ENCODE measurements at places on chromosomes 13 and 19. TPM values are rescaled to one million over a fixed set of nuclear protein-coding genes. Genes with fewer than 3 reads are reported as not detected.

- peak; percentile 75 for DNase-seq
Observed at GRCh38 chr19:18194554-18195238, 1.7 kb downstream of the MPV17L2 start.

DNA sequence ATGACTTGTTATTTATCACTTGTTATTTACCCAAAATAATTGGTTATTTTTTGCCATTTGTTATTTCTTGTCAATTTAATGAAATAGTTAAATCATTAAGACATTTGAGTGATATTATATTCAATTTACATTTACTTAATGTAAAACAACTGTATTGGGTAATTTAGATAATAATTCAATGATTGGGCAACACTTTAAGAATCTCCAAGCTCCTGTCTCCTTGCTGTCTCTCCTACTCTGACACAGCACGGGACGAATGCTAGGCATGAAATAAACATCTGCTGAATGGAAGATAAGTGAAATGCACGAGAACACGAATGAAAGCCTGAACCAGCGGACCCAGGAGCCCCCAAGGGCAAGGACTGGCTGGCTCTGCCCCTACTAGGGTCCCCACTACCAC, 5.7 kb upstream of the PPP6R1 start:
- DNase-seq, result no peak

GRCh38 chr19:7346488-7346971, 2.2 kb upstream of the ARHGEF18 start:
- no peak for DNase-seq

GRCh38 chr19:10137751-10138682, 18.3 kb upstream of the EIF3G start:
- DNase-seq, result no peak

GRCh38 chr19:2012941-2013682, 2.4 kb downstream of the BTBD2 start:
- DNase-seq, result no peak

- DNase-seq, result no peak
Observed at GRCh38 chr13:58953638-58954037, 1210.1 kb downstream of the DIAPH3 start.

- DNase-seq, result no peak
Observed at GRCh38 chr13:84296401-84296800, 414.1 kb upstream of the SLITRK1 start.

TUBB4A gene
- total RNA-seq, result 7.4 TPM

DNA sequence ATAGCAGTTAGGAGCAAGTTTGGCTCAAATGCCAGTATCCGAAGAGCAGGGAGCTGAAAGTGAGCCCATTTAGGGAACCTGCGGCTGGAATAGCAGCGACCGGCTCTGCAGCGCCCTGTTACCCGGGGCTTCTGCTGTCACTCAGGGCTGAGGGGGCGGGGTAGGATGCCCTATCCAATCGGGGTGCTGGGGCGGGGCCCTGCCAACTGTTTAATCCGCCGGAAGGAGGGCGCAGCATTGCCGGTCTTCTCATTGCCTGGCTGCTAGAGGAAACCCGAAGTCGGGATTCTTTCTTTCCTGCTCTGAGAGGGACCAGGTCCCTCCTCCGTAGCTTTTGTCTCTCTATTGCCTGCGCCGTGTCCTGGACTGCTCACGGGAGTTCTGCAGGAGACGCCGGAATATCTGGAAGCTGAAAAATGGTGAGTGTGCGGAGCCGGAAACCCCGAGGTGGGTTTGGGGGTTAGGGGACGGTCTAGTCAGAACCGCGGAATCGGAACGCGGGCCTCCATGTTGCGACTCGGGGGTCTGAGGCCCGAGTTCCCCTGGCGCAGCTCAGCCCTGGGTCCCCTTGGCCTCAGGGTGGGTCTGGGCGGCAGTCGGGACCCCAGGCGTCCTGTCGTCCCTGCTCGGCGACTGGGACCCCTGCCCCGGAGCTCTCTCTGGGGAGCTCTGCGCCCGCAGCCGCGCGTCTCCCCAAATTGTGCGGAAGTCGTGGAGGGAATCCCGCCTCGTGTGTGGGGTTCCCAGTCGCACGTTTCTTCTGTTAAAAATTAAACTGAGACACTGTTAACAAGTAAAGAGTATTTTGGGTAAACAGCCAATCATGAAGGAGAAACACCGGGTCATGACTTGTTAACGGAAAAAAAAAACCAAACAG, 22.8 kb downstream of the ZNF763 start:
- DNase-seq, result peak; percentile 98

CEACAM7 gene
- not detected for total RNA-seq

FAM216B gene
- 91.9 TPM for total RNA-seq

JAK3 gene
- 5.3 TPM for total RNA-seq

DNA sequence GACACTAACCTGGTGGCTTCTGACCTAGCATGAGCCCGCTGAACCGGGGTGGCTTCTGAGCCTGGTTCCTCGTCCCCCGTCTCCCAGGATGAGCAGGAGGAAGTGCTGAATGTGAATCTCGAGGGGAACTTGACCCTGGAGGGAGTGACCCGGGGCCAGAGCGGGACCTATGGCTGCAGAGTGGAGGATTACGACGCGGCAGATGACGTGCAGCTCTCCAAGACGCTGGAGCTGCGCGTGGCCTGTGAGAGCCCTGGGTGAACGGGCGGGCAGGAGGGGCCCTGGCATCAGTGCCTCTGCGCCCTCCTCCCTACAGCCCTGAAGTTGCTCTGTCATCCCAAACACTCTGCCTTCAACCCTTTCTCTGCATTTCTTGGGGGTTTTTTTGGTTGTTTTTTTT, 5.6 kb downstream of the BCAM start:
- no peak for DNase-seq

ICAM5 gene
- 0.93 TPM for total RNA-seq

DNA sequence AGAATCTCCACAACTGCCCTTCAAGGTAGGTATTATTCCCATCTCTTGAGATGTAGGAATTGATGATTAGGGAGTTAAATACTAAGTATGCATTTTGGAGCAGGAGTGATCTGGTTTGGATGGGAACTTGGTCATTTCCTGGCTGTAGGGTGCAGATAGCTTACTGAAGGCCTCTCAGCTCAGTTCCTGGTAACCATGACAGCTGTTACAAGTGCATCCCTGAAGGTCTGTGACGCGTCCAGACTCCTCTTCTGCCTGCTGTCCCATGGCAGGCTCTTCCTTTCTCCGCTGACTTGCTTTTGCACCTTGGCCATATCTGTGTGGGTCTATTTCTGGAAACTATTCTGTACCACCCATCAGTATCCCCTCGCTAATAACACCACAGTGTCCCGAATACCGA, 387.8 kb downstream of the ZNF536 start:
- no peak for DNase-seq

- no peak for DNase-seq
Observed at GRCh38 chr13:26957182-26957581, 196.6 kb upstream of the GPR12 start.

DNA sequence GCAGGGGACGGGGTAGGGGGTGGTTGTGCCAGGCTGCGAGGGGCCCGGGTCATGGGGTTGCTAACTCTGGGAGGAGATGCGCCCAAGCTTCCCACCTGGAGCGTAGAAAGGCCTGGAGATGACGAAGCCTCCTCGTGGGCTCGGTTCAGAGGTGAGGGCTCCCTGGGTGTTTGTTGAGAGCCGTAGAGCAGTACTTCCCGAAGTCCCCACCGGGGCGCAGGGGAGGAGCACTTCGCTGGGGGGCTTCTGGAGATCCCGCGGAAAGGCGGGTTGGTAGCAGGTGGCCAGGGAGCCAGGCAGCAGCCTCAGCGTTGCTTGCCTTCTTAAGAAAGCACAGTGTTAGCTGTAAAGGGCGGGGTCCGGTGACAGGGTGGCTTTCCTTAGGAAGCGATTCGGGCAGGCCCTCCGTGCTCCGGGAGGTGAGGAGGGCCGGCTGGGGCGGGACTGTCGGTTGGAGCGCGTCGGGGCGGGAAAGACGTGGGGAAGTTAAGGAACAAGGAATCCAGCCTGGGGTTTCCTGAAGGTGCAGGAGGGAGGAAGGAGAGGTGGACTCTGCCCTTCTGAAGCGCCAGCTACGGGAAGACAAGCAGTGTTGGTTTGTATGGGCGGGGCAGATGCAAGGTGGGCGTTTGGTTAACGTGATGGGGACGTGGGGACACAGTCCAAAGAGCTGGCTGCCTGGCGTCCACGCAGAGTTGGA, 3.3 kb downstream of the VSTM2B start:
- DNase-seq, result no peak

KISS1R gene
- total RNA-seq, result not detected

DNA sequence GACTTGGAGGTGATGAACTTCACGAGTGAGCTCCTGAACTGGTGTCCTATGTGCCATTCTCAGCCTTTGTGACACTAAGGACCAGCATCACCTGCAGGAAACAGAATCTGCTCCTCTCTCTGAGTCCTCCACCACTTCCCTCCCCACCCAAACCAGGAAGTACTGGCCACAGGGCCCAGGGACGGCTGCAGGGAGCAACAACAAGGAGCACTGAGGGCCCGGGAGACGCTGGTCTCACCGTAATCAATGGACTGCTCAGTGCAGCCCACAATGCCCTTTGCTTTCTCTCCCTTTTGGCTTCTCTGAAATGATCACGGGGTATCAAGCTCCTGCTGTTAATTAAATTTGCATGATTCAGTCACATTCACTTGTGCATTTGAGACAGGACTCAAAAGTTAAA, 18.6 kb downstream of the PEPD start:
- no peak for DNase-seq

KLHL1 gene
- not detected for total RNA-seq

- no peak for DNase-seq
Observed at GRCh38 chr19:33640773-33641172, 19.0 kb downstream of the CHST8 start.

DNA sequence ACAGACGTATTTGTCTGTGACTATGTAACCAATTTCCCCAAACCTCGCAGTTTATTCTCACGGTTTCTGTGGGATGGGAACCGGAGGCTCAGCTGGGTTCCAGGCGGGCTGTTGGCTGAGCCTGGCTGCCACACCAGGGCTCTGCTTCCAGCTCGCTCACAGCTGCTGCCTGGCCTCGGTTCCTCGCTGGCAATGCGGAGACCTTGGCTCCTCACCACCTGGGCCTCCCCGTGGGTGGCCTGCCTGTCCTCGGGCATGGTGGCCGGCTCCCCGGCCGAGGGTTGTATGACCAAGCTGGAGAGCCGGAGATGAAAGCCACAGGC, 218.9 kb upstream of the MAB21L1 start:
- DNase-seq, result peak; percentile 45

- DNase-seq, result no peak
Observed at GRCh38 chr13:114279146-114279545, 2.3 kb upstream of the UPF3A start.

DNA sequence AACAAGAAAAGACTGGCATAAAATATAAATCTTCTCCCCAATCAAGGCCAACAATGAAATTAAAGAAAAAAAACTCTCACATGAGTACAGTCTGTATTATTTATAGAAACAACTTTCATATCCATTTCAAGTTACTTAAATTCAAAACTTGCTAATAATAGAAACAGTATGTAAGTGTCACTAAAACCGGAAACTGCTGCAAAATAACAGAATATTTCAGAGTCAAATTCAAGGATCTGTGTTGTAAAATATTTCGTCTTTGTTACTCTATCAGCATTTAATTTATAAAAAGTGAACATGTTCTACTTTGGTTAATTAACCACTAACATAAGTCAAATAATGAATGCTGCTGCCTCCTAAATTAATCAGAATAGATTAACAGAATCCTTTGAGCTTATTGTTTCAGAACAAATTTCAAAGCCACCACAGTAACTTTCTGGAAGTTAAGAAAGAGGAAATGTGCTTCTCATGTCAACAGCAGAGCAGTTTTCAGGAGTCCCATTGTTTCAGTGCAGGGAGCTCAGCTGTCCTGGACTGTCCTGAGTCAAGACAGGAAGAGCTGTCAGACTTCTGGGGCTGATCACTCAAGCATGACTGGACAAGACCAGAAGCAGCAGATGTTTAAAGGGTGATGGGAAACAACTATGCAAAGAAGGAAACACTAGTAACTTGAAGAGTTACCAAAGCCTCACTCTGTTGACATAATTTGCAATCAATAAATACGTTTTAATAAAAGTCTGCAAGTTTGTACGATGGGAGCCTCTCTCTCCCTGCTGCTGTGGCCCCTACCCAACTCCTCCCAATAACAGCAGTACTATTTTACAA, 76.9 kb downstream of the FOXO1 start:
- DNase-seq, result no peak

- no peak for DNase-seq
Observed at GRCh38 chr19:31057476-31057875, 291.8 kb downstream of the TSHZ3 start.

- DNase-seq, result no peak
Observed at GRCh38 chr13:111897846-111898215, 169.1 kb upstream of the SOX1 start.

CEACAM21 gene
- 1.6 TPM for total RNA-seq

- DNase-seq, result no peak
Observed at GRCh38 chr13:49893591-49893990, 42.5 kb downstream of the SPRYD7 start.
